Fibroblast of skin of left quadriceps (primary cell): ENCODE measurements at places on chromosomes 1 and 21.

DNA sequence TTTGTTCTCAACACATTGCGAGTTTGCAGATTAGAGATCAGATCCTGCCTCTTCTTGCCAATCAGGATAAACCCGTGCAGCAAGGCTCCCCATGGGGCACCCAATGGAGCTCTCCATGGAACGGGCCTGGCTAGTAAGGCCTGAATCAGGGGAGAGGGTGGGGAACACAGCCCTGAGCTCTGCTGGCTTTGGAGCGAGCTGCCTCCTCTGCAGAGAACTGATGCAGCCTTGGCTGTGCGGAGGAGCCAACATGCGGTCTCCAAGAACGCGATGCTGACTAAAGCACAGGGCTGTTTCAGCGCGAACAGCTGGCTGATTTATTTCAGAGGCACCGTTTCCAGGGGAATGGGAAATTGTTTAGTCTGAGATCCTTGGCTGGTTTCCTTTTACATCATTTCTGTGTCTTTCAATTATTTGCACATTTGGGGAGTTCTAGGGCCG, 139.7 kb downstream of the TSEN15 start:
- peak; percentile 88 for DNase-seq

DNA sequence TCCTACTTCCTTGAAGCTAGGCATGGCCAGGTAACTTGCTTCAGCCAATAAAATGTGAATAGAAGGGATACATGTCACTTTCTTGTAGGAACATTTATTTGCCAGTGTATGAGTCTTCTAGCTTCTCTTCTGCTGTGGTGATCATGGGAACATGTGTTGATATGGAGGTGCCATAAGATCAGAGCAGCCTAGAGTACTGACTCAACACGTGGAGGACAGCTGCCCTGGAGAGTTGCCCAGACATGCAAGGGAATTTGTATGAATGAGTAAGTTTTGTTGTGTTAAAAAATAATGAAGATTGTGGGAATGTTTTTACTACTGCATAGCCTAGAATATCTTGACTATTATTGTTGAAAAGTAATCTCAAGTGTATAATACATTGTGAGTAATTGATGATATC, 502.3 kb downstream of the NUF2 start:
- peak; percentile 92 for DNase-seq

DNA sequence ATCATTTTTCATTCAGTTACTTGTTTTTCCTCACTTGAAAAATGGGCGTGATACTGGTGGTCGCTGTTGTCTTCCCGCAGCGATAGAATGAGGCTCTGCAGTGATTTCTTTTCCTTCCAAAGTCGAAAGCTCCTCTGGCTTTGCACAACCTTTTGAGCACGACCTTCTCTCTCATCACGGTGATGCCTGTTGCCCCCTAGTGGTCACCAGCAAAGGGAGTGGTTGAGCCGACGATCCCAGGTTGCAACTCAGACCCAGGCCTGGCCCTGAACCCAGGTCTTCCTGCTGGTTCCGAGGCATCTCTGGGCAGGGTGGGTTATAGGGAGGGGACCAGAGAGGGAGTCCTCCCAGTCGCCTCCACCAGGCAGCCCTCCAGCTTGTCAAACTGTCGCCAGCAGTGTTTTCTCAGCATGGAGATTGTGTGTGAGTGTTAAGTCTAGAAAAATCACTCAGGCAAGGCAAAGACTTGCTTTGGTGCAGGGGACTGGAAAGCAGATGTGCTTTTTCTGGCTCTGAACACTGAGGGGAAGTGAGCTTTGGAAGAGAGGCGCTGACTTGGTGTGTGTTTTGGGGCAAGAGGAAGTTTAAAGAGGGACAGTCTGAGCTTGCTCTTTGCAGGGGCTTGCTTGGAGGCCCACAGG, 285.3 kb downstream of the CAMTA1 start:
- peak; percentile 33 for DNase-seq

DNA sequence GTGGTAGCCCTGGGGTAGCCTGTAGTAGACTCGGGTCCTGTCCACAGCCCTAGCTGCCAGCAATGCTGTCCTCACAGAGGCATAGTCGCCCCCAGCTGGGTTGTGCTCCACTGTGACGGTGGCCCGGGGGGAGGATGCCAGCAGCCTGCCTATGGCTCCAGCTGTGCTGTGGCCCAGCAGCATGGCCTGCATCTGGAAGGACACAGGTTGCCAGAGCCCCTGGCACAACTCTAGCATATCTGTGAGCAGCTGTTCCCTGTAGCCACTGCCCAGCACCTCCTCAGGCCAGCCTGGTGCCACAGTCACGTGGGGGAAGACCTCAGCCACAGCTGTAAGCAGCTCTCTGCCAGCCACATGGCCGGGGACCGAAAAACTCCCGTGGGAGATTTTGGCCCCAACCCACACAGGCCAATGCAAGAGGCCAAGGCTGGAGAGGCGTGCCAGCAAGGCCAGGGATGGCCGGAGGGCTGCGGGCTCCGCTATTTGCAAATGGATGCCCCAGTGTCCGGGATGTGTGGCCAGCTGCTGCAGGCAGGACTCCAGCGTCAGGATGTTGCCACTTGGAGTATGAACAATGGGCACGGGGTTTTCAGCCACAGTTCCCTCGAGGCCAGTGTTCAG, 13.9 kb downstream of the FAM151A start:
- DNase-seq = no peak

DNA sequence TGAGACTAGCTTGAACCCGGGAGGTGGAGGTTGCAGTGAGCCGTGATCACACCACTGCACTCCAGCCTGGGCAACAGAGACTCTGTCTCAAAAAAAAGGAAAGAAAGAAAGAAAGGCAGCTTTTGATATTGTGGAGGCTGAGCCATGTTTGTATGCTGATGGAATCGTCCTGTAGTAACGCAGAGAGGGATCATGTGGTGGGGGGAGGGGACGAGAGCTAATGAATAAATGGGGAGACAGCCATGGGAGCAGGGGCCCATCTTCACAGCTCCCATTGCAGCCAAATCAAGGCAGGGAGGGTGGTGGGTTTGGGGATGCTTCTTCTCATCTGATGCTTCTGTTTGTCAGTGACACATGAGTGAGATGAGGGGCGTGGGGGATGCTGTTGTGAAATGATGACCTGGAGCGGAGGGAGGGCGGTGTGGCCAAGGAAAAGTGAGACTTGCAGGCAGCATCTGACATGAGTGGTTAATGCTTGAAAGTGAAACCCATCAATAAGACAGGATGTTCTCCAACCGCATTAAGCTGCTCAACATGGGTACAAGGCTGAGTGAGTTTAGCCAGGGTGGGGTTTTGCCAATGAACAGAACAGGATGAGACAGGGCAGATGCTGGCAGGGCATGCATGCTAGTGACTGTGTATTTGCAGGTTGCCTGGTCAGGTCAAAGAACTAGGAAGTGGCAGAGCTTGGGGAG, 16.7 kb downstream of the SPATA21 start:
- DNase-seq = no peak

DNA sequence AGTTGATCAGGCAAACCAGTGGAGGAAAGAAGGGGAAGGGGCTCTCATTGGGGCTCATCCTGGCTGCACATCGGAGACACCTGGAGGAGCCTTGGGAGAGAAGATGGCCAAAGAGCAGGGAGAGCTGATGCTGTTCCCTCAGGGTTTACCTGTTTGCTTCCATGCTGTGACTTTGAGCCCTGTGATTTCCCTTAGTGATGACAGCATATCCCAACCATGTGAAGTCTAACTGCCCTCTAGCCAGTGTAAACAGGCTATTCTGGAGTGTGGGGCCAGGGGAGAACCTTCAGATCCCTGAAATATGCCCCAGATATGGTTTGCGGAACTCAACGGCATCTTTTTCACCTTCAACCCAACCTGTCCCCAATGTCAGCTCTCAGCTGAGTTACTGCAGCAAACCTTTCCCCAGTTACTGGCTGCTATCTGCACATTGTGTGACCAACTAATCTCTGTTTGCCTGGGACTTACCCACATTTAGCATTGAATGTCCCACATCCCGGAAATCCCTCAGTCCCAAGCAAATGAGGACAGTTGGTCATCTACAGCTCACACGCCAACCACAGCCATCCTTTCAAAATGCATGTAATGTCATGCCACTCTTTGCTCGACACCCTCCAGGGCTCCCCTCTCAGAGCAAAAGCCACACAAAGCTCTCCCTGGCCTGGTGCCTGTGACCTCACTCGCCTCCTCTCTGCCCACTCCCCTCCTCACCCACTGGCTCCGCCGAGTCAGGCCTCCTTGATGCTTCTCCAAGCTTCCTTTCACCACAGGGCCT, 242.3 kb downstream of the KCNJ6 start:
- no peak for DNase-seq

- no peak for DNase-seq
These were observed 58.7 kb downstream of the LGR6 start for GRCh38 chr1:202252271-202252670.

- peak; percentile 90 for DNase-seq
These were observed 152.2 kb downstream of the CLEC20A start for GRCh38 chr1:178344513-178345091.

GRCh38 chr21:32779983-32780382, 8.4 kb upstream of the PAXBP1 start:
- no peak for DNase-seq

GRCh38 chr1:20534659-20535417, 17.5 kb upstream of the FAM43B start:
- no peak for DNase-seq

- no peak for DNase-seq
These were observed 764.3 kb upstream of the PRMT6 start for GRCh38 chr1:106292130-106292529.

- no peak for DNase-seq
These were observed 10.3 kb upstream of the SLC45A1 start for GRCh38 chr1:8307628-8308027.

GRCh38 chr1:236070753-236071152, 5.9 kb upstream of the NID1 start:
- DNase-seq = no peak
